ENCODE measurements at places on chromosomes 7 and 10. TPM values are rescaled to one million over a fixed set of nuclear protein-coding genes. Genes with fewer than 3 reads are reported as not detected.

The FOXI2 gene
- total RNA-seq: not detected

The LRRC61 gene
- 12.8 TPM for total RNA-seq

The CNTNAP2 gene
- total RNA-seq: not detected

The FANK1 gene
- 0.31 TPM for total RNA-seq

The WDR86 gene
- total RNA-seq: 0.29 TPM

The PRKAR1B gene
- 29.8 TPM for total RNA-seq

The DGKB gene
- total RNA-seq: not detected

The C10orf143 gene
- total RNA-seq: 5.5 TPM

The GBX1 gene
- not detected for total RNA-seq

The STRIP2 gene
- 10.7 TPM for total RNA-seq

The MEIG1 gene
- total RNA-seq: 0.82 TPM

The PLAU gene
- total RNA-seq: 0.89 TPM

The CDC14C gene
- total RNA-seq: not detected

The VSTM4 gene
- 0.15 TPM for total RNA-seq

Data from activated CD4-positive, alpha-beta T cell treated with anti-CD3 and anti-CD28 coated beads, Interleukin-2, amount 10 ng/mL, durations not matched to agents 7 days and 5 days (primary cell).